ENCODE measurements at places on chromosomes 16 and 17.
A peak's percentile ranks its signal among the peaks of the same experiment; 100 is the strongest.

GRCh38 chr16:48608871-48609651 lies 919 bp downstream of the N4BP1 start:
- DNase-seq = peak; percentile 47

DNA sequence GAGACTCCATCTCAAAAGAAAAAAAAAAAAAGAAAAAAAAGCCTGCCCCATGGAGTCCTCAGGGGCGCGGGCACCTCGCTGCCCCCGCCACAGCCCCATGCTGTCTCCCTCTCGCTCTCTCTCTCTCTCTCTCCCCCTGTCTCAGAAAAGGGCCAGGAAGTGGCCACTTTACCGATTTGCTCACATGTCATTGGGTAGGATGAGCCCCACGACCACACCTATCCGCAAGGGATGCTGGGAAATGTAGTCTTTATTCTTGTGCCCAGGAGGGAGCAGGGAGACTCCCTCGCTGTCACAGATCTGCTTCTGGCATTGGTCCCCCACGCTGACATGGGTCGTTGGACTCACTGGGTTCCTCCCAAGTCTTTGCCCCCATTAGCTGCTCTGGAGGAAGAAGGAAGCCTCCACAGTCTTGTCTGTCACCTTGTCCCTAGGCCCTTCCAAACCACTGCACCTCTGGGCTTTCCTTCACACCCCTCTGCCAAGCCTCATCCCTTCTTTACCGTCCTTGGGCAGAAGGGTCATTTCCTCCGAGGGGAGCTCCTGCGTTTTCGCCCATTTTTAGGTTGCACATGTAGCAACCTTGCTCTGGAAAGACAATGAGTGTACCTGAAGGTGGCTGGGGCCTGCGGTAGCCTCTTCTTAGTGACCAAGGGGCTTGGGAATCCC lies 6.9 kb upstream of the GJD3 start:
- no peak for DNase-seq

- no peak for DNase-seq
These were observed 7.6 kb downstream of the PITPNM3 start for GRCh38 chr17:6548578-6549330.

GRCh38 chr16:2663553-2664546 lies 18.5 kb upstream of the KCTD5 start:
- DNase-seq = no peak

- DNase-seq = no peak
These were observed 5.5 kb downstream of the LIMD2 start for GRCh38 chr17:63694229-63694949.

DNA sequence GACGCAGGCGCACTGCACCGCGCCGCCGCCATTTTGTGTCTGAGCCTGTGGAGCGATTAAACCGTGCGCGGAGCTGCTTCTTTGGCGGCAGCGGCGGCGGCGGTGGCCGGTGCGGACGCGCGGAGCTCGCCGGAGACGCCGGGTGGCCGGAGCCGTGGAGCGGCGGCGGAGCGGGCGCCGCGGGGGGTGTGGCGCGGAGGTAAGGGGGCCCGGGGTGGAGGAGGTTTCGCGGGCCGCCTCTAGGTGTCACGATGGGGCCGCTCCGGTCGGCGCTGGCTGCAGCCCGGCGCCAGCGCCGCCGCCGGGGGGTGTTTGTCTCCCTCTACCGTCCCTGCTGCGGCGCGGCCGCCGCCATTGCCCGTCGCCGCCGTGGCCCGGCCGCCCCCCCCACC lies at the start of gene CTCF:
TSS of gene CTCF (plus strand) at position 1 of the 392 bp plus-strand sequence. CDS start 48,307 bp downstream, outside the sequence.
- DNase-seq = no peak

DNA sequence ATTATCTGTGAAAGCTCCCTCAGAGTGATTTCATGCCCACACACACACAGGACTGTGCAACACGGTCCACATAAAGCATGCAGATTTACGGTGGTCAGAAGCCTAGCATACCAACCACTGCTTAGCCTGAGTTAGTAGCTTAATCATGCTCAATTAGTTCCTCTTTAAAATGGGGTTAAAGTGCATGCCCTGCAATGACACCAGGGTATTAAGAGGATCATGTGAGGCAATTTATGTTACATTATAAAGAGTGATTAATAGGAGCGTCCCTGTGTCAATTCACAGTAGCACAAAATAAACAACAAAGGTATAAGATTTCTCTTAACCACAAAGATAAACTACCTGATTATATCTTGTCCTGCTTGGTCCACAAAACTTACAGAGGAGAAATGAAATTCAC lies 39.8 kb downstream of the C17orf67 start:
- no peak for DNase-seq

DNA sequence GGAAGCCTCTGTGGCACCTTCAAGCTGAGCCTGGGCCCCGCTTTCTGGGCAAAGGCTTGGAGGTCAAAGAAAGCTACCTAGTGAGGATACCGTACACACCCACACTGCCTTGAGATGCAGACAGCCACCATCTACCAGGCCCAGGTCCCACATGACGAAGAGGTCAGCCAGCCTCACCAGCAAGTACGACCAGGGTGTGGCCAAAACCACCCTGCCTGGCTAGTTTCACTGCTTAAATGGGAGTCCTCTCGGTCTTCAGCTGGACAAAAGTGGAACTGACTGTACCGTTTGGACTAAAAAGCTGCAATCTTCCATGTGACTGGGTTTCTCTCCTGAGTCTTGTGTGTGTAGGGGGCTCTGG lies 21.6 kb downstream of the VASN start:
- no peak for DNase-seq

- no peak for DNase-seq
These were observed 11.8 kb upstream of the CIBAR2 start for GRCh38 chr16:85123891-85124635.

GRCh38 chr17:57130708-57131461 lies 45.8 kb downstream of the AKAP1 start:
- peak; percentile 77 for DNase-seq

DNA sequence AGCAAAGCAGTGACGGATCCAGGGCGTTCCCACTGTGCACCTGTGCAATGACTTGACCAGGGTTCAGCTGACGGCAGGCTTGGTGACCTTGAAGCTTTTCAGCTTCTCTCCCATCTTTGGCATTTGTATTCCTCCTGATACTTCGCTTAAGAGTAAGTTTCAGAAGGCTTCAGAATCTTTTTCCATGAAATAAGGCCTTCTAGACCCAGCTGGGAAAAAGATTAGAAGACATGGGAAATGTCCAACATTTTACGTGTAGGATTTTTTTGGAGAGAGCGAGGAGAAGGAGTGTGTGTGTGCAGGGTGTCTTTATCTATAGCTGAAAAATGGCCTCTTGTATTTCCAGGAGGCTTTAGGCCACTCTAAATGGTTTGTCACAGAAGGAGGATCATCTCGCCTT lies 104.1 kb downstream of the BANP start:
- DNase-seq = no peak

- DNase-seq = no peak
These were observed 1.2 kb downstream of the LLGL2 start for GRCh38 chr17:75526555-75527270.

DNA sequence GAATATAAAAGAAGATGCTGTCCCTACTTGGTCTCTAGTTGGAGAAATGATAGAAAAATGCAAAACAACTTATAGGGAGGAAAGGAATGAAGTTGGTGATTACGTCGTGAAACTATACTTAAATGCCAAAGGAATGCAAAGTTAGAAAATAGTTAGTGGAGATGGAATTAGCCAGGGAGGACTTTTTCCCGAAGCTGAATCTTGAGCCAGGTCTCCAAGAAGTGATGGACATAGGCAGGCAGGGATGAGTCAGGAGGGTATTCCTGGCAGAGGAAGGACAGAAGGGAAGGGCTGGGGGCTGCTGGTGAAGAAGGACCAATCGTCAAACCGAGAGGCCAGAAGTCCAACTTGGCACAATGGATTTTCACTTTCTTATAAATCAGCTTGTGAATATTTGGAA lies 1.8 kb downstream of the SNTB2 start:
- DNase-seq = no peak

GRCh38 chr16:3017794-3018506 lies at the start of gene CLDN6:
TSS of gene CLDN6 (minus strand) at chr16:3018183. CDS start at chr16:3016021, 2,162 bp downstream.
- DNase-seq = no peak

GRCh38 chr16:82580298-82580890 lies 46.4 kb upstream of the CDH13 start:
- no peak for DNase-seq

- DNase-seq = no peak
These were observed 40.0 kb downstream of the TBC1D16 start for GRCh38 chr17:79995696-79996095.

GRCh38 chr17:17798010-17798556 lies 38.7 kb downstream of the SREBF1 start:
- DNase-seq = no peak

- DNase-seq = no peak
These were observed 11.1 kb upstream of the CHMP6 start for GRCh38 chr17:80980397-80981061.

DNA sequence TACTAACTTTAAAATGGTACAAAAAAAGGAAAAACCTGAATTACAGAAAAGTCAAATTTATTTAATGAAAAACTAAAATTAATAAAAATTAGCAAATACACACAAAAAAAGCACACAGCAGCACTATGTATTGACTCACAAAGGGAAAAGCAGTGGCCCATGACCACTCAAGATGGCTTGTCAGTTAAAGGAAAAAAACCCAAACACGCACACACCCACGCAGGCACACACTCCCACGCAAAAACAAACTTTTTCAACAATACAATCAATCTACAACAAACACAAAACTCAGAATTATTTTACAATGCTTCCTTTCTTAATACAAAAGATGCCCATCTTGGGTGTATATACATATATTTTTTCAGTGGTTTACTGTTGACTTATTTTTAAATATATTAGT lies 24.2 kb downstream of the SIAH1 start:
- no peak for DNase-seq

DNA sequence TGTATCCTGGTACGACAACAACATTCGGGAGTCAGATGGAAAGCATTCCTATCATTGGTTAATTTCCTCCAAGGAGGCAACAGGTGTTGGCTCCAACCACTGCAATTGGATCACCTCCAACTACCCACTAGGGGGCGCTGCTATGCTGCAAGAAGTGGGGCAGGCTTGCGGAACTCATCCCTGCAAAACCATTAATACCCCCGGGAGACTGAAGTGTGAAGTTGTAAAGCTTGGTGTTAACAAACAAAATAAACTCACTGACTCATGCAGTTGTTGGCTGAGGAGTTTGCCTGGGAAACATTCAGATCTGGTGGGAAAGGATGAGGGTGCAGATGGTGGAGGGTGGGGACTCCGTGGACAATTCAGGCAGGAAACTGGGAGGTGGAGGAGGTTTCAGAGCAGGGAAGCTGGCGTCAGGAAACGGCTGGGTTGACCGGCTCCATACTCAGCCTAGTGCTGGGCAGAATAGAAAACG lies 84.9 kb downstream of the HS3ST2 start:
- peak; percentile 59 for DNase-seq

- DNase-seq = no peak
These were observed 13.1 kb upstream of the BRD7 start for GRCh38 chr16:50381679-50382440.

- DNase-seq = no peak
These were observed 25.7 kb downstream of the AKAP1 start for GRCh38 chr17:57110579-57111325.

DNA sequence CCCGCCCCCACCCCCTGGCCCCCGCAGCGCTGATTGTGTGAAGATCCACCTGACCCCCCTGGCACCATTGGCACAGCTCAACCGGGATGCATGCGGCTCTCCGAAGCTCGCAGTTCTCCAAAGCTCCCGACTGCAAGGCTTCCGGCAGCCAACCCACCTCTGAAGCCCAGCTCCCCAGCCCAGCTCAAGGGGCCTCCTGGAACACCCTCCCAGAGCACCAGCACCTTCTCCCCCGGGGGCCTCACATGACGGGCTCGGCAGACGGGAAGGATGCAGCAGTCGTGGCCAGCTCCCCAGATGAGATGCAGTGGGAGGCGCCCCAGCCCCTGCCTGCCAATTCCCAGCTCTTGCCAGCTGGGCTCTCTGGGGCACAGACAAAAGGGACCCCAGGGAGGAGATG lies 215.3 kb downstream of the ZNF423 start:
- no peak for DNase-seq

DNA sequence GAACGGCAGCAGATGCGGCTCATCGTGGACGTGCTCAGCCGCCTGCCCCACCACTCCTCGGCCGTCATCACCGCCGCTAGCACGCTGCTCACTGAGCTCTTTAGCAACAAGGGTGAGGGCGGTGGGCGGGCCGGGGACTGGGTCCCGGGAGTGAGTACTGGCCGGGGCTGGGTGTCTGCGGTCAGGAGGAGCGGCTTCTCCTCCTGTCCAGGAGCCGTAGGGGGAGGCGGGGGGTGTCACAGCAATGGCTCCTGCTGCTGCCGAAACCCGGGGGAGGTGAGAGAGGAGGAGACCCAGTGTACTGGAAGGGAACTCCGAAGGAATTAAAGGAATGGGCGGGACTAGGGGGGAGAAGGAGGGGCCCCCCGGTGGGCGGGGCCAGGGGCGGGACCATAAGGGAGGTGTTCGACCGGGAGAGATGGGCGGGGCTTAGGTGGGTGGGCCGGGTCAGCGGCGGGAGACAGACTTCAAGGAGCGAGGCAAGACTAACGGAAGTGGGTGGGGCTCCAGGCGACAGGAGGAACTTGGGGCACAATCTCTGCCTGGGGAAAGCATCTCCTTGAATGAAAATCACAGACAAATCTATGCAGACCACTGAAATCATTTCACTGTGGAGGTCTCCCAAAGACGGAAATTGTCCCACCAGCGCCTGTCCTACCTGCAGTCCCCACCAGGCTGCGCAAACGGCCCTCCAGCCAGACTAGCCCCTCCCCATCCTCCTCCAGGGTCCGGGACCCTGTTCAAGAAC lies 2.4 kb downstream of the NAGS start:
- peak; percentile 90 for DNase-seq

DNA sequence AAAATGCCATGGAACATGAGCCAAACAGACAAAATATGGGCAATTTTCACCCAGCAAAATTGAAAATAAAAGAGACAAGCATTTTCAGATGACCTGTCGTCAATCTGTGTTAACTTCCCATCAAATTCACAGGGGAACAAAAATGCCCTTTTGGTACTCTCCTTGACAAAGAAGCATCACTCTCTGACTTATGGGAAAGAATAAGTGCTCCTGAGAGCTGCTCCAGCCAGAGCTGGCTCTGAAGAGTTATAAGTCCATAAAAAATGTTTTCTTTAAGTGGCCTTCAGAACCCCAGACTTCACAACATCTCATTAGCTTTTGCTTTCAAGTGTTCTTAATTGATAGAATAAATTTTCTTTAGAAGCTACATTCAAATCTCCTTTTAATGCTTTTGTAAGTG lies 721.4 kb upstream of the GOT2 start:
- no peak for DNase-seq

- no peak for DNase-seq
These were observed 110.4 kb downstream of the MRTFB start for GRCh38 chr16:14181371-14182050.

DNA sequence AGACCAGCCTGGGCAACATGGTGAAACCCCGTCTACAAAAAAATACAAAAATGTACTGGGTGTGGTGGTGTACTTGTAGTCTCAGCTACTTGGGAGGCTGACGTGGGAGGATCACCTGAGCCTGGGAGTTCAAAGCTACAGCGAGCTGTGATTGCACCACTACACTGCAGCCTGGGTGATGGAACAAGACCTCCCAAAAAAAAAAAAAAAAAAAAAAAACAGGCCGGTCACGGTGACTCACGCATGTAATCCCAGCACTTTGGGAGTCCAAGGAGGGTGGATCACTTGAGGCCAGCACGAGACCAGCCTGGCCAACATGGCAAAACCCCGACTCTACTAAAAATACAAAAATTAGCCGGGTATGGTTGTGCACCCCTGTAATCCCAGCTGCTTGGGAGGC lies 12.7 kb upstream of the APPBP2 start:
- DNase-seq = no peak

All from liver (tissue), 10 donors.